Activated naive CD4-positive, alpha-beta T cell treated with anti-CD3 and anti-CD28 coated beads for 36 hours (primary cell): ENCODE measurements at places on chromosomes 16 and 17.

DNA sequence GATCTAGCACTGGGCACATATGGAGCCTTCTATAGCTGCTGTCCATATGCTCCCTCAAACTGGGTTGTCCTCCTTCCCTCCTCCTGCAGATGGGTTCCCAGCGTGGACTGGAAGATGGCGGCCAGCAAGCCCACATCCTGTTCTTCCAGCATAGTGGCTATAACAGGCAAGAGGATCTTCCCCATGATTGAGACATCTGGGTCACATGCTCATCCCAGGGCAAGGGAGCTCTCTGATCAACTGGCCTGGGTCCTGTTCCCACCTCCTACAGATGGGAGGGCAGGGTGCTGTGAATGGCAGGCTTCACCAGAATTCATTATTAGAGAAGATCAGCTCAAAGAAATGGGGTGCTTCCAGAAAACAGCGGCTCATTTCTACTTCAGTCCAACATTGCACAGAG lies 210.2 kb downstream of the PARN start:
- peaks cover 1% of the 10 kb centered on the region for H3K36me3 ChIP-seq
- DNase-seq = no peak
- no peak overlapping the region for H3K27ac ChIP-seq

- no peaks in the 10 kb centered on the region for H3K27me3 ChIP-seq
- H3K4me3 ChIP-seq = no peak overlapping the region
- H3K36me3 ChIP-seq = no peaks in the 10 kb centered on the region
- H3K27ac ChIP-seq = no peak overlapping the region
- DNase-seq = no peak
Observed at GRCh38 chr17:81127133-81127455, 38.2 kb upstream of the PVALEF start.

GRCh38 chr16:64421515-64421914 lies 700.3 kb downstream of the CDH11 start:
- no peak overlapping the region for H3K4me3 ChIP-seq
- H3K27ac ChIP-seq = no peak overlapping the region
- no peaks in the 10 kb centered on the region for H3K27me3 ChIP-seq
- H3K36me3 ChIP-seq = no peaks in the 10 kb centered on the region
- H3K4me1 ChIP-seq = no peaks in the 10 kb centered on the region

GRCh38 chr16:30786115-30786935 lies 680 bp downstream of the ZNF629 start:
- peak; percentile 33 for DNase-seq
- no peaks in the 10 kb centered on the region for H3K27me3 ChIP-seq
- H3K4me1 ChIP-seq = peaks cover 16% of the 10 kb centered on the region
- no peak overlapping the region for H3K27ac ChIP-seq

GRCh38 chr17:80264205-80265075 lies 3.8 kb downstream of the RNF213 start:
- DNase-seq = peak; percentile 71
- no peaks in the 10 kb centered on the region for H3K27me3 ChIP-seq
- H3K36me3 ChIP-seq = peaks cover 37% of the 10 kb centered on the region
- peak overlapping the region; percentile 96 for H3K4me3 ChIP-seq
- peak overlapping the region; percentile 92 for H3K27ac ChIP-seq

DNA sequence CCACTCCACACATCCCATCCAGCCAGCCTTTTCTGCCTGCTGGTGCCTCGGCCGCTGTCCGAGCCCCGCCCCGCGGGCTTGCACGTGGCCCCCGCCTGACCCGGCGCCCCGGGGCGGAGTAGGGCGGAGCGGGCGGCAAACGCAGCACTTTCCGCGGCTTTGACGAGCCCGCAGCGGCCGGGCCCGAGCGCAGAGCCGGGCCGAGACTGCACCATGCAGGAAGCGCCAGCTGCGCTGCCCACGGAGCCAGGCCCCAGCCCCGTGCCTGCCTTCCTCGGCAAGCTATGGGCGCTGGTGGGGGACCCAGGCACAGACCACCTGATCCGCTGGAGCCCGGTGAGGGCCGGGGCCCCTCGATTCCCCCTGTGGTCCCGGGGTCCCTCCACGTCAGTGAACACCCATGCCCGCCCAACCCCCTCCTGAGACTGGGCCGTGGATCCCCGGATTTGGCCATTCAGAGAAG lies at the start of gene HSF4:
HSF4 (plus strand) TSS at position 147 of the 463 bp plus-strand sequence; CDS start at position 214, 67 bp downstream.
- peaks cover 56% of the 10 kb centered on the region for H3K27me3 ChIP-seq
- H3K4me3 ChIP-seq = no peak within 1 kb of the TSS
- DNase-seq = no peak
- H3K4me1 ChIP-seq = peaks cover 29% of the 10 kb centered on the region
- H3K27ac ChIP-seq = no peak within 1 kb of the TSS

- no peak overlapping the region for H3K4me3 ChIP-seq
- H3K27me3 ChIP-seq = peaks cover 4% of the 10 kb centered on the region
- H3K36me3 ChIP-seq = no peaks in the 10 kb centered on the region
- H3K27ac ChIP-seq = no peak overlapping the region
- no peaks in the 10 kb centered on the region for H3K4me1 ChIP-seq
Observed at GRCh38 chr17:33169580-33170285, 123.4 kb downstream of the ASIC2 start.
